ENCODE measurements at places on chromosomes 6 and 20.

DNA sequence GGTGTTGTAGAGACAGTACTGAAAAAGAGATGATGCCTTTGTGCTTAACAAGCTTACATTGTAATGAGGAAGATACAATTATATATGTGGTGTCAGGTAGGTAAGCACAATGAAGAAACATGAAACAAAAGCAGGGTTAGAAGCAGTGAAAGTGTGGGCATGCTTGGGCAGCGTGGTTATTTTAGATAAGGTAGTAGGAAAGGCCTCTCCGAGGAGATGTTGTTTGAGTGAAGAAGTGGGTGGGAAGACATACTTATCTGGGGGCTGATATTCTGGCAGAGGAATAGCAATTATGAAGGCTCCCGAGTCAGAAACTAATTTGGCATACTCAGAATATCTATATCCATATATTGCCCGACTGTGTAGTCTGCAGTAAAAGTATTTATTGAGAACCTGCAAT lies 4.7 kb downstream of the CDKAL1 start:
- no peak overlapping the region for H3K27ac ChIP-seq
- H3K4me1 ChIP-seq, result peaks cover 42% of the 10 kb centered on the region
- H3K27me3 ChIP-seq, result no peaks in the 10 kb centered on the region
- DNase-seq, result no peak

- no peaks in the 10 kb centered on the region for H3K4me1 ChIP-seq
- H3K27ac ChIP-seq, result no peak overlapping the region
- H3K27me3 ChIP-seq, result no peaks in the 10 kb centered on the region
Measured at GRCh38 chr6:164151161-164152120, 736.9 kb downstream of the QKI start.

GRCh38 chr6:108114841-108115597 lies 40.5 kb upstream of the OSTM1 start:
- H3K4me3 ChIP-seq, result peak overlapping the region; percentile 27
- DNase-seq, result no peak
- H3K27me3 ChIP-seq, result peaks cover 18% of the 10 kb centered on the region
- no peaks in the 10 kb centered on the region for H3K36me3 ChIP-seq
- peaks cover 49% of the 10 kb centered on the region for H3K4me1 ChIP-seq
- no peak overlapping the region for H3K27ac ChIP-seq

DNA sequence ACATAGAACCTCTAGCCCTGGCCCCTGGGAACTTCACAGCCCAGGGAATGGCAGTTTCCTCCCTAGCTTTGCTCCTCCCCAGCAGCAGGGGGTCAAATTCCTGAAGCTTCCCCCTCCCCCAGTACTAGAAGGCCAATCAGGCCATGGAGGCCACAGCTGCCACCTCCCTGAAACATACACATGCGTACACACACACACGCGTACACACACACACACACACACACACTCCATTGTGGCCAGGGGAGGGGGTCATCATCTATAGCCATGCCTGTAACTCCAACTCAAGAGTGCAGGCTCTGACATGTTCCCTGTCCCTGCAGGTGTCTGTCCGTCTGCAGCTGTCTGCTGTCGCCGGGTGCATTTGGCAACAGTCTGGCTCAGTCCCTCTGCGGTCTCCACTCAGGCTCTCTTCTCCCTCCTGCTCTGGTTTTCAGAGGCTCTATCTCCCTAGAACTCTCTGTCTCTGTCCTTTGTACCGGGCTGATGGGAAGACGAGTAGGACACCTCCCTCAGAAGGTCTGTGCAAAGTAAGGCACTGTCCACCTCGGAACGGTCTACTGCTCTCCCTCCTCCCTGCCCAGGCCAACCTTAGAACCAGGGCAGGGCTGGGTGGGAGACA lies 1.4 kb downstream of the LRFN2 start:
- no peak overlapping the region for H3K4me3 ChIP-seq
- peaks cover 13% of the 10 kb centered on the region for H3K4me1 ChIP-seq
- H3K27ac ChIP-seq, result no peak overlapping the region
- H3K27me3 ChIP-seq, result no peaks in the 10 kb centered on the region
- DNase-seq, result no peak

GRCh38 chr6:117025310-117025709 lies 148.3 kb downstream of the RFX6 start:
- no peak for DNase-seq
- no peaks in the 10 kb centered on the region for H3K36me3 ChIP-seq
- H3K27me3 ChIP-seq, result no peaks in the 10 kb centered on the region
- H3K4me1 ChIP-seq, result no peaks in the 10 kb centered on the region
- H3K27ac ChIP-seq, result no peak overlapping the region

- H3K36me3 ChIP-seq, result no peaks in the 10 kb centered on the region
- DNase-seq, result no peak
- no peak overlapping the region for H3K27ac ChIP-seq
- H3K4me1 ChIP-seq, result no peaks in the 10 kb centered on the region
- H3K27me3 ChIP-seq, result no peaks in the 10 kb centered on the region
Measured at GRCh38 chr6:1665214-1665613, 55.5 kb downstream of the FOXC1 start.

DNA sequence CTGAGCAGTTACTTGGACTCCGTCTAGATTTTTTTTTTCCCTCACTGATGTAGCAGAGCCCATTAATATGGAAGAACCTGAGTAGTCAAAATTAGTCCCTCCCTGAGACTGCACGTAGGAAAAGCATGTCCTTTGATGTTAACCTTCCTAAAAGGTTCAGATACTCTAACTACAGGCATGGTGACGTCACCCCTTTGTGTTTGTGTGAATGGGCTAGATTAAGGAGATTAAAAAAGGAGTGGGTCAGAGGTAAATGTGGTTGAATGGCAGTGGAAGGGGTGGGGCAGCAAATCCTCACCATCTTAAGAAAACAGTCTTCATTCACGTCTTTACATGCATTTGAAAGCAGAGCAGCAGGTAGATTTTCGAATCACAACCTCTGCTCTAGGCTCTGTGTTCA lies 521.1 kb downstream of the TFAP2B start:
- no peak overlapping the region for H3K4me3 ChIP-seq
- H3K27me3 ChIP-seq, result no peaks in the 10 kb centered on the region
- DNase-seq, result no peak
- no peaks in the 10 kb centered on the region for H3K36me3 ChIP-seq

GRCh38 chr6:35183935-35184334 lies 29.8 kb upstream of the SCUBE3 start:
- no peaks in the 10 kb centered on the region for H3K36me3 ChIP-seq
- no peaks in the 10 kb centered on the region for H3K27me3 ChIP-seq
- no peak overlapping the region for H3K4me3 ChIP-seq
- H3K27ac ChIP-seq, result no peak overlapping the region
- DNase-seq, result no peak

Measured in vagina (tissue), 2 donors.